Activated T-helper 1 cell treated with anti-CD3 and anti-CD28 coated beads, Interleukin-12 subunit alpha, Interleukin-12 subunit beta, Interleukin-2, Interleukin-4 antibody, amounts not matched to agents 30 ng/mL and 10 ng/mL and 1 ng/mL, durations not matched to agents 14 hours and 24 hours and 36 hours (primary cell): ENCODE measurements at places on chromosomes 13 and 19.

DNA sequence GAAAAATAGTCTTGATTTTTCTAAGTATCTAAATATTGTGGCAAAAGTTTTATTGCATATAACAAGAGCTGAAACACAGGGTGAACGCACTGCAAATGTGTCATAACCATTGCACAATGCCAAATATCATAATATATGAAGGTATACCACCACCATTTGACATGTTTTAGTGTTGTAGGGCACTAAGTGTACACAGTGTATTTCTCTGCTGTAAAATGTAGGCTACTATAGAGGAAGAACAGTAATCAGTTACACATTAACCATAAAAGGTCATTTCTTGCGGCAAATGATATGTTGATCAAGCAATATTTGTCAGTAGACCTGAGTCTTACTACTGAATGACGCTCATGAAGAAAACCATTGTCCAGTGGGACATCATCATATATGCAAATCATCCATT lies 18.3 kb upstream of the KLF5 start:
- no peaks in the 10 kb centered on the region for H3K36me3 ChIP-seq
- H3K4me3 ChIP-seq = no peak overlapping the region
- DNase-seq = no peak

GRCh38 chr19:46634656-46635218 lies 1.3 kb downstream of the GNG8 start:
- H3K27ac ChIP-seq = no peak overlapping the region
- H3K27me3 ChIP-seq = peaks cover 2% of the 10 kb centered on the region
- no peak for DNase-seq
- H3K4me1 ChIP-seq = peaks cover 11% of the 10 kb centered on the region
- peak overlapping the region; percentile 85 for H3K4me3 ChIP-seq

- no peaks in the 10 kb centered on the region for H3K4me1 ChIP-seq
- H3K4me3 ChIP-seq = no peak overlapping the region
- no peak for DNase-seq
- H3K36me3 ChIP-seq = no peaks in the 10 kb centered on the region
- H3K27ac ChIP-seq = no peak overlapping the region
- peaks cover 2% of the 10 kb centered on the region for H3K27me3 ChIP-seq
Observed at GRCh38 chr13:49354719-49355118, 89.1 kb downstream of the CAB39L start.

DNA sequence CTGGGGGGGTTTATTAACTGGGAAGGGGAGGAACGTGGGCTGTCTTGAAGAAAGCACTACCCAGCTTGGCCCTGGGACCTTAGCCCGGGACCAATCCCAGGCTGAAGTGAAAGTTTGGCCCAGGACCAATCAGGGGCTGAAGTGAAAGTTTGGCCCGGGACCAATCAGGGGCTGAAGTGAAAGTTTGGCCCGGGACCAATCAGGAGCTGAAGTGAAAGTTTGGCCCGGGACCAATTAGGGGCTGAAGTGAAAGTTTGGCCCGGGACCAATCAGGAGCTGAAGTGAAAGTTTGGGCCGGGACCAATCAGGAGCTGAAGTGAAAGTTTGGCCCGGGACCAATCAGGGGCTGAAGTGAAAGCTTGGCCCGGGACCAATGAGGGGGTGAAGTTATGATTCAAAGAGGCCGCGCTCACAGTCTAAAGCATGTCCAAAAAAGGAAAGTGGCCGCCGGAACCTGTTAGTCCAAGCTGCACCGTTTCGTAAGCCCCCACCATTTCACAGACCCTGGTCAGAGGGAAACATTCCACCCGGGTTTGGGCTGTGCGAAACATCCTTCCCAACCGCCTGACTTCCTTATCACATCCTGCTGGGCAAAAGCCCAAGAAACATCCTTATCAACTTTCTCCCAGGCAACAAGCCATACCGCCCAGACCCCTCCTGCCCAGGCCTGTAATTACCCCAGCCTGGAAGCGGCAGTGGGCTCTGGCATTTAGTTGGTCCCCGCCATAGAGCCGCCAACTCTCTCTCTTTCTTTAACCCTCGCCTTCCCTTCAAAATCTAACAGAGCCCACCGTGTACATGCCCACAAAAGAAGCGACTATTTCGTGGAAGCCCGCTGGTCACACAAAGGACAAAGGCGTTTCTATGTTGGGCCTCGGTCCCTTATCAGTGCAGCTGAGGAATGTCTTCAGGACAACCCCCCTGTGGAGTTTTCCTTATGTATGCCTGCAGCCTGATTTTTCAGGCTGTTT lies 1.1 kb downstream of the ZNF850 start:
- H3K4me3 ChIP-seq = peak overlapping the region; percentile 98
- peak; percentile 11 for DNase-seq
- peak overlapping the region; percentile 93 for H3K27ac ChIP-seq

DNA sequence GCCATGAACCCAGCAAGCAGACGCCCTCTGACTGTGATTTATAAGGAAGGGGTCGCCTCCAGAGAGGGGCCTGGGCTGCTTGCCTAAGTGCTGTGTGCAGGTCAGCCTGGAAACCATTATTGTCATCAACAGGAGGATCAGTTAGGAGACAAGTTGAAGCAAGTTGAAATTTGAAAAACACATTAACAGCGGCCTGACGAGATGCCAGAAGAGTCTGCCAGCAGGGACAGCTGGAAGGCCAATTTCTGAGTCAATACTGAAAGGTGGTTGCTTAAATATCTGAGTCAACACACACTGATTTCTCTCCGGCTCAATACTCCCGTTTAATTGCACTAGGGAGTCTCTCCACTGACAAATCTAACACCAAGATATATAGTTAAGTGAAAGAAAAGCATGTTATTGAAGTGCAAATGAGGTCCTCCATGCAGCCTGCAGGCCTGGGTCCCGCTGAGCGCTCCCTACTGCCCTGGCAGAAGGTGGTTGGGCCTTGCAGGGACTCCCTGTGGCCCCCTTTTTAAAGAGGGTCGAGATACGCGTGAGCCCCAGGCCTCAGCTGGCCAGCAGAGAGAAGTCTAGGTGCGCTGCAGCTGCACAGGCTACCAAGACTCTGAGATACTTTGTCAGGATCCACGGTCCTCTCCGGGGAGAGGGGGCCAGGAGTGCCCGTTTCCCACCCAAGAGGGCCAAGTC lies 91.1 kb downstream of the RNASEH2B start:
- H3K36me3 ChIP-seq = no peaks in the 10 kb centered on the region
- H3K4me3 ChIP-seq = no peak overlapping the region
- no peak for DNase-seq
- no peak overlapping the region for H3K27ac ChIP-seq

DNA sequence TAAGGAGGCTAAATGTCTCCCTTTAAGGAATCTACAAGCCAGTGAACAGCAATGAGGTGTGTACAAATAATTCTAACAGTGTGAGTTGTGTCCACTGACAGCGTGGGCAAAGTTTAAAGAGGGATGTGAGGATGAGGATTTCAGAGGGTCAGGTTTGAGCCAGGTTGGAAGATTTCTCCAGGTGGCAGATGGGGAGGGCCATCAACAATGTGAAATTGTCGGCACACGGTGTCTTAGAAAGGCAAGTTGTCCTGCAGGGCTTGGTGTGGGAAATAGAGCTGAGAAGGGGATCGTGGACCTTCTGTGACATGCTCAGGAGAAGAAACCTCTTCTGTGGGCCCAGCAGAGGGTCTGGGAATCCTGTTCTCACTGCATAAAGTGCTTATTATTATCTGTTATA lies 52.1 kb downstream of the ATP8A2 start:
- H3K4me3 ChIP-seq = no peak overlapping the region
- H3K27me3 ChIP-seq = peaks cover 10% of the 10 kb centered on the region
- H3K27ac ChIP-seq = no peak overlapping the region
- H3K36me3 ChIP-seq = no peaks in the 10 kb centered on the region
- no peaks in the 10 kb centered on the region for H3K4me1 ChIP-seq
- no peak for DNase-seq

DNA sequence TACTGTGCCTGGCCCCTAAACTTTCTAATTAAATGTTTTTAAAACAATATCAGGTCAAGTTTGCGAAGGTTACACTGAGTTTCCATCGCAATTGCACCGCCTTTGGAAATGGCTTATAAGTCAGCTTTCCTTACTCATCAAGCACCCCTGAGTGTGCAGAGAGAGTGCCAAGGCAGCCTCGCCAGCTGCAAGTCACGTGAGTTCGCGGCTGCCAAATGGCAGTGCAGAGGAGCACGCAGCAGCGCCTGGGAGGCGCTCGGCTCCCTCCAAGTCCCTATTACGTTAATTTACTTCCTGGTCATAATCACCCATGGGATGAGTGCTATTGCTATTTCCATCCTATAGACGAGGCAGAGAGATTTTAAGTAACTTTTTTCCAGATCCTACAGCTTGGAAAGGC lies 319.6 kb downstream of the TEX29 start:
- no peak overlapping the region for H3K27ac ChIP-seq
- no peaks in the 10 kb centered on the region for H3K4me1 ChIP-seq
- no peak overlapping the region for H3K4me3 ChIP-seq
- no peaks in the 10 kb centered on the region for H3K36me3 ChIP-seq
- H3K27me3 ChIP-seq = no peaks in the 10 kb centered on the region

GRCh38 chr13:35468195-35468594 lies 8.3 kb downstream of the MAB21L1 start:
- DNase-seq = no peak
- H3K36me3 ChIP-seq = peaks cover 2% of the 10 kb centered on the region
- H3K27ac ChIP-seq = no peak overlapping the region
- peaks cover 32% of the 10 kb centered on the region for H3K27me3 ChIP-seq

DNA sequence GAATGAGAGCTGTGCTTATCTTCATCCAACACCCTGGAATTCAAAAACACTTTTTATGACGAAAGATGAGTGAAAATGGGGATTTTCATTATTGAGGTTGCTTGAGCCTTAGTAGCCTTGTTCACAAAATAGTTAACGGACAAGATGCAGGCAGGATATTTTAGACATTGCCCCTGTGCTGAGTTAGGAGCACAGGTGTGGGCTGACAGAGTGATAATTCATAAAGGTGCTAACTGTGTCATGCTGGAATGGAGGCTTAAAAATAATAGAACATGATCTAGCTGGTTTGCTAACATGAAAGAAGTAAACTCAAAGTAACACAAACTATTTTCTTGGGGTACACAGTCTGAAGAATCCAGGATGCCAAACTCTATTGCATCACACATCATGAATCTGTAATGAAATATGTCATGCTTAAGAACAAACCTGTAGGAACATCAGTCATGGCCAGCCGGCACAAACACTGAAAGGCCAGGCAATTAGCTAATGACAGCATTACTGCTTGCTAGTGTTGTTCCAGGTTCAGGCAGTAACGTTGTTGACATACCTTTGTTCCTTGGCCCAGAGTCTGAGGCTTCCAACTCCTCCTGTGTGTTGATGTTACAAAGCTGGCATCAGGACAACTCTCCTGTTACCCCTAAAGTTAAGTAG lies 55.3 kb downstream of the FRY start:
- H3K4me3 ChIP-seq = no peak overlapping the region
- H3K27me3 ChIP-seq = no peaks in the 10 kb centered on the region
- H3K4me1 ChIP-seq = no peaks in the 10 kb centered on the region
- H3K36me3 ChIP-seq = no peaks in the 10 kb centered on the region
- H3K27ac ChIP-seq = no peak overlapping the region

- no peak for DNase-seq
- H3K4me1 ChIP-seq = peaks cover 11% of the 10 kb centered on the region
- peaks cover 2% of the 10 kb centered on the region for H3K27me3 ChIP-seq
Observed at GRCh38 chr19:4454747-4455718, 2.6 kb downstream of the UBXN6 start.
